ENCODE measurements at places on chromosomes 12 and 14.
A peak's percentile ranks its signal among the peaks of the same experiment; 100 is the strongest.

- no peak for DNase-seq
These were observed 6.3 kb downstream of the CALCOCO1 start for GRCh38 chr12:53720946-53721345.

- no peak for DNase-seq
These were observed 73.5 kb downstream of the ARF6 start for GRCh38 chr14:49966304-49966809.

GRCh38 chr12:48999371-49000131 lies at the start of gene DDN:
Gene DDN (minus strand): TSS chr12:48999375. CDS start chr12:48999287, 88 bp downstream.
- no peak for DNase-seq

- no peak for DNase-seq
These were observed 59.0 kb downstream of the LLPH start for GRCh38 chr12:66071549-66071948.

- DNase-seq, result no peak
These were observed 687.6 kb downstream of the FLRT2 start for GRCh38 chr14:86217523-86217922.

- DNase-seq, result no peak
These were observed 13.0 kb downstream of the TBPL2 start for GRCh38 chr14:55427439-55427838.

DNA sequence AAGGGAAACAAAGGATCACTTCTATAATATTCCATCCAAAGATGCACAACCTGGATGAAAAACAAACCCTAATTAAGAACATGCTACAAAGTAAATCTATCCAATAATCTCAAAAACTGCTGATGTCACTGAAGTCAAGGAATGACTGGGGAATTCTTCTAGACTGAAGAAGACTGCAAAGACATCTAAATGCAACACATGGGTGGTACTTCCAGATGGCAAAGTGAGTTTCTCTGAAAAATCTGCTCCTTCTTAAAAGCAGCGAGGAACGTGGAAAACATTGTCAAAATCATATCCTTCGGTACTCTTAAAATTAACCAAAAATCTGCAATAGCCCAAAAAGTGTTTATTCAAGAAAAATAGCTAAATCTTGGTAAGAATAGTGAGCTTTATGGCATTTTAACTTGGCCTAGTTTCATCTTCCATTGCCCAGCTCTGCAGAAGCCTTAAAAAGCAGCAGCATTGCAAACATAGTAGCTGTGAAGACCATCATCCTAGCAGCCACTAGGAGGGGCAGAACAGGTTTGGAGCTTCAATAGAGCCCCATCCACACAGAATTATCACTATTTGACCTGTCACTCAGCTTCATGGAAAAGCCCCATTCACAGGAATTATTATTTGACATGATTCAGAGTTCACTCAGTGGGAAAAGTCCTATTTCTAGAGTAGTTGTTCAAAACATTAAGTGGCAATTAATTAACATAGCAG lies 7.4 kb downstream of the CLEC14A start:
- DNase-seq, result no peak

GRCh38 chr12:124756760-124757159 lies 106.9 kb downstream of the SCARB1 start:
- no peak for DNase-seq

DNA sequence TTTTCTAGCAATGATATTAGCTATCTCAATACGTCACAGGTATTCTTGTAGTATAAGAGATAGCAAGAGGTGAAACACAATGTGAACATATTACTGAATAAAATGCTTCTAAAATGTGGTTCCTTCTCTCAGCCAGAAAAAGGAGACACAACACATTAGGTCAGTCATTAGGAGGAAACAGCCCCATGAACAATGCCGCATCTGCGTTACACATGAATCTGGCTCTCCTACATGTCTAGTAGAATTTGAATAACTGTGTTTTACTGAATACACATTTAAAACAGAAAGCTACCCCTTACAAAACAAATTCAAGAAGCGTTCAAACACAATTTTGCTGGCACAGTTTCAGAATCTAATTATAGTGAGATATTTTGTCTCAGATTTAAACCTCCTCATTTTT lies 51.6 kb downstream of the EFCAB11 start:
- DNase-seq, result peak; percentile 22

DNA sequence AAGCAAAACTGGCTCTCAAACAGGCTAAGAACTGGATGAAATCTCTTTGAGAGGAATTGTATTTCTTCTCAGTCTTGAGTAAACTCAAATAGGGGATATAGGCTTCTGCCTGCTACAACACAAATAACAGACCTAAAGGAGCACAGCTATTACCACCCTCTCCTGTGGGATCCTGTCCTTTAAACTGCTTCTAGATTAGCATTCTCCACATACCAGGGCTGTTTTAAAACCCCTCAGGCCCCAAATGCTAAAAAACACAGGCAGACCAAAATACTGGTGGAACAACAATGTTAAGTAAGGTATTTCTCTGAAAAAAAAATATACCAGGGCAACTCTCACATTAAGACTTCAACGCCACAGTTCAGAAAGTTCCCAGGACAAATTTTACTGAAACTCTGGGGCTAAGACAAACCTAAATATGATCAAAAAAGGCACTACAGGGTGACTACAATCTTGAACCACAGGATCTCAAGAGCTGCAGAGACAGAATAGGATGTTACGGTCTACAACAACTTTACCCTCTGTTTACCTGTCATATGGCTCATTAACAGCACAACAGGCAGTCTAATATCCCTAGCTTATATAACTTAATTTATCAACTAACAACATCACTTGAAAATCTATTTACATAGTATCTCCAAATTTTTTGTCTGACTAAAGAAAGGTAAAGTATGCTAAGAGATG lies 7.2 kb downstream of the CPNE8 start:
- no peak for DNase-seq

DNA sequence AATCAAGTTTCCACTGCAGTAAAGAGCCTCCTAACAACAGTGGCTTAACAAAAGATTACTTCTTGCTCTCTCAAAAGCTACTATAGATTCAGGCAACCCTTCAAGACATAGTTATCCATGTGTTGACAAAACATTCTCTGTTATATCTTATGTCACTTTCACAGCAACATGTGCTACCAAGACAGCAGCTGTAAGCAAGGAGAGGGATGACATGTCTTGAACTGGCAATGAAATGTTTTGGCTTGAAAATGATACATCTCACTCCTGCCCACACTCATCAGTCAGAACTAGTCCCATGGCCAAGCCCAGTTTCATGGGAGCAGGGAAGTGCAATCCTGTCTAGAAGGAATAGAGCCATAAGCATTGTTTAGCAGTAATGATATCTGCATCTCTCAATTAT lies 10.7 kb upstream of the GRIN2B start:
- DNase-seq, result no peak

GRCh38 chr12:52346593-52346992 lies 20.7 kb downstream of the KRT85 start:
- DNase-seq, result no peak

- no peak for DNase-seq
These were observed 9.1 kb downstream of the PTCSC3 start for GRCh38 chr14:36167431-36167830.

DNA sequence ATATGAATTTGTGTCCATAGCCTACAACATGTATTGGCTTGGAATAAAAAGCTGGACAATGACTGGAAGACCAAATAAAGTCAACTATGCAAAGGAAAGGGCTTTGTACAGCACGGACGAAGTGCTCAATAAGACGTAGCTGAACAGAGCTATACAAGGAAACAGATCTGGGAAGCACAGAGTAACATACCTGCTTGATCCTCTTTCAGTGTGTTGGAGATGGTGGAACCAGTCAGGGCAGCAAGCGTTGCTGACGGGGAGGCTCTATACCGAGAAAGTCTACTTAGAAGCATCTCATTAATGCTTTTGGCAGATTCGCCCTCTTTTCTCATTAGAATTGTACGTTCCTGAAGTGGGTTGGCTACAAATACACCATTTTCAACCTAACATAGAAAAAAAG lies 99.3 kb downstream of the HECTD4 start:
- DNase-seq, result no peak

GRCh38 chr12:98373025-98373554 lies 142.3 kb upstream of the TMPO start:
- peak; percentile 89 for DNase-seq

DNA sequence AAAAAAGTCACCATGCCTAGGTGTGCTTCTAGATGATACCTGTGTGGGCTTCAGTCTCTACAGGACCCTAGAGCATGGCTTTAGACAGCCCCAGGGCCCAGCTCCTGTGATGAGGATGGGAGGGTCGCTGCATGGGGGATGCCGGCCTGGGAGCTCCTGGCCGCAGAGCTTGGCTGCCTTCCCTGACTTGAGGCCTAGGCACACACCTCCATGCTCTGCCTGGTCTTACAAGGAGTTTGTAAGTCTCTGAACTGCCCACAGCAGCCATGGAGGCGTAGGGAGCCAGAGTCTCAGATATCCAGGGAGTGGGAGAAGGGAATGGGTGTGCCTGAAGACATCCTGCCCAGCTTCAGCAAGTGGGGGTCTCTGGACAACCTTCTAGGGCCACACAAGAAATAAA lies 149.5 kb upstream of the MYL2 start:
- DNase-seq, result no peak

GRCh38 chr12:90690120-90690519 lies 264.9 kb downstream of the CCER1 start:
- DNase-seq, result no peak

- DNase-seq, result no peak
These were observed 16.1 kb upstream of the KRT80 start for GRCh38 chr12:52207895-52208294.

DNA sequence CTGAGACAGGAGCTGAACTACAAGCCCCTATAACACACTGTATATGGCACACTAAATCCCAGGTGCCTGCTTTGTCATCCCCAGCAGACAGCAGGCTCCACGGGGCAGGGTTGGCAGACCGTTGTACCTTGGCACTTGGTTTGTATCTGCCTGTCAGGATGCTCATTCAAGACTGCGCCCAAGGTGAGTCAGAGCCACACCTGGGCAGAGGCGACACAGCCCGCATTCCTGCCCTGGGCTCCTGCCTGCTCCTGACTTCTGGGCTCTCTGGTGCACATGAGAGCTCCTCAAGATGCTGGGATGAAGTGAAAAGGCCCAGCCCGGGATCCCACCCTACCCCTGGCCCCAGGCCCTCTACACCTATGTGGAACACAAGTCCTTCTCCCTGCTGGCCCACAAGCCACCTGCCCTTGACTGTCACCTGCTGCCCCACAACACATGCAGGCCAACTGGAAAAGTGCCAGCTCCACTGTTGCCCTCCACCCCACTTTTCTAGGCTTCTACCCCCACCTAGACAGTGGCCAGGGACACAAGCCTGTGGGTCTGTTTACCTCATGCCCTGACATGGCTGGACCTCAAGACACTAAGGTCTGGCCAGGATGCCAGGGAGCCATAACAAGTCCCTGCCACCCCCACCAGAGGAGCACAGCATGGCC lies 30.8 kb upstream of the PNMA1 start:
- DNase-seq, result no peak

- DNase-seq, result no peak
These were observed 89.3 kb upstream of the SLC38A4 start for GRCh38 chr12:46915082-46915481.

DNA sequence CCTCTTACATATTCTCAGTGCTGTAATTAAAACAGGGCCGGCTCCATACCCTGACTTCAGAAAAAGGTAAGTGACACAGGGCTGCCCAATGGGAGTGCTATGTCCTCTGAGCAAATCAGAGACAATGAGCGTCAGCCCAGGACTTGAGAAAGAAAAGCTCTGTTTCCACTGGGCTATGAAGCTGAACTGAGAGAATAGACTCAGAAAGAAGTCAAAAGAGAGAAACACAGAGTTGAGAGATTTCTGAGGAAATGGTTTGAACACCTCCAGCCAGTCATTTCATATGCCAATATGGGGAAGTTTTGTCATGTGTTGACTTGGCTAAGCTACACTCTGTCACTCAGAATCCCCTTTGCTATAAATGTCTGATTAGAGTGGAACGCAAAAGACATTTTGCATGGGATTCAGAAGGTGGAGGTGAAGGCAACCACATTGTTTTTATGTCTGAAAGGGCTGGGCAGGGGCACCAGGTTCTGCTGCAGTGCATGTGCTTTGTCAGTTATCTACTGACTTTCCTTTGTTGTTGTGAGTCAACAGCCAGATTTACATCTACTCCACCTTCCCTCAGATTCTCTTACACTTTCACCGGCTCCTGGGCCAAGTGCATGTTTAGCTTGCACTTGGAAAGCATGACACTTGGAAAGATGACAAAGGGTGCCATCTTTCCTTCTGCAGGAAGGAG lies 313.3 kb downstream of the DUSP6 start:
- DNase-seq, result no peak
